ENCODE measurements at places on chromosomes 7 and 10. TPM values are rescaled to one million over a fixed set of nuclear protein-coding genes. Genes with fewer than 3 reads are reported as not detected.

DNA sequence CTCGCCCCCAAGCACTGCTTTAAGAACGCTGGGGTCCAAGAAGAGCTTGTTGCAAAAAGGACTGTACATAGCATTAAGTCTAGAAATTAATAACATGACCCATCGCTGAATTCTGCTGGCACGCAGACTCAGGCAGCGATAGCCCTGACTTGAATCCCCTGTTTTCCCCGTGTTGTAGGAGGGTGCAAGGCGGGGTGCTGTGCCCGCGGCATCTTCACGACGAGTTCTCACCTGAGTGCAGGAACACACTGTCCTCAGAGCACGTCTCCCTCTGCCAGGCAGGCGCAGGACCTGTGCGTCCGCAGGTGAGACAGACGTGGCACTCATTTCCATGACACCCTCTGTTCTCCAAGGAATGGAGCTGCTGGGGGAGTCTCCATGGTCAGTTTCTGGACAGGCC lies 243.2 kb downstream of the TCERG1L start:
- no peak for DNase-seq

GRCh38 chr10:76129213-76129612 lies 697.8 kb downstream of the LRMDA start:
- no peak for DNase-seq

DNA sequence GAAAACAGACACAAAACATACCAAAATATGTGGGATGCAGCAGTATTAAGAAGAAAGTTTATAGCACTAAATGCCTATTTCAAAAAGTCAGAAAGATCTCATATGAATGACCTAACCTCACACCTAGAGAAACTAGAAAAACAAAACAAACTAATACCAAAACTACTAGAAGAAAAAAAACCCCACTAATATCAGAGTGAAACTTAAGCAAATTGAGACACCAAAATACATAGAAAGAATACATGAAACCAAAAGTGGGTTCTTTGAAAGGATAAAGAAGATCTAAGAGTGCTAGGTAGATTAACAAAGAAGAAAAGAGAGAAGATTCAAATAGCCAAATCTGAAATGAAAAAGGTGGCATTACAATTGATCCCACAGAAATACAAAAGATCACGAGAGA lies 494.1 kb downstream of the SH2D4B start:
- no peak for DNase-seq

DNA sequence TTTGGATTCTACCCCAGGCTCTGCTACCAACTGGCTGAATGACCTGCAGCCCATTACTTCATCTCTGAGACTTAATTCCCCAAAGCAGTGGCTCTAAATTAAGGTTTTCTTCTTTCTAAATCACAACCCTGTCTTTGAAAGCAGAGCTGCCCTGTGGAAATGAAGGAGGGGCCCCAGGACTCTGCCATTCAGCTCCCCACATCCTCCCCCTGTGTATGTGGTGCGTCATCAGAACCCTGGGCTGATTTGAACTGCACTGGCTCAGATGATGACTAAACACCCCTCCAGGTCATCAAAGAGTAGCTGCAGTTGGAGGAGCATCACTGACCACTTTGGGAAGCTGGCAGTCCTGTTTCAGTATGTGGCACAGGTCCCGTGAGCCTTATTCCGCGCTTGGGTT lies 46.6 kb downstream of the BPGM start:
- DNase-seq, result no peak

- DNase-seq, result no peak
Observed at GRCh38 chr10:48745662-48746245, 61.1 kb downstream of the WDFY4 start.

AKR1E2 gene
- polyA plus RNA-seq, result 1.8 TPM

GNG11 gene
- 16.4 TPM for polyA plus RNA-seq

GRCh38 chr10:80412486-80412885 lies 4.1 kb downstream of the PRXL2A start:
- no peak for DNase-seq

DNA sequence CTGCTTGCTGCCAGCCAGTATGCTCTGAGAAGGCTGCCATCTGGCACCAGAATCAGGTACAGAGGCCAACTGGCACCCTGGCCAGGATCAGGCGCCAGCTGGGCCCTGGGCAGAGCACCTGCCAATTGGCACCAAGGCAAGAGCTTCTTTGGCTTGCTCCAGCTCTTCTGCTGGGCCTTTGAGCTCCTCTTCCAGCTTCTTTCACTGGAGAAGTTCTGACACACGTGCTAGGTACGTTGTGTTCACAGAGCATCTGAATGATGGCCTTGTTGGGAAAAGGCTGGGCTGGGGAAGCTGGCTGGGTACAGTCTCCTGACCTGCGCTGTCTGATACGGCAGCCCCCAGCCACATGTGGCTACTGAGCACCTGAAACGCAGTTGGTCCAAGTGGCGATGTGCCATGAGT lies 31.7 kb upstream of the OPALIN start:
- DNase-seq, result no peak

DNA sequence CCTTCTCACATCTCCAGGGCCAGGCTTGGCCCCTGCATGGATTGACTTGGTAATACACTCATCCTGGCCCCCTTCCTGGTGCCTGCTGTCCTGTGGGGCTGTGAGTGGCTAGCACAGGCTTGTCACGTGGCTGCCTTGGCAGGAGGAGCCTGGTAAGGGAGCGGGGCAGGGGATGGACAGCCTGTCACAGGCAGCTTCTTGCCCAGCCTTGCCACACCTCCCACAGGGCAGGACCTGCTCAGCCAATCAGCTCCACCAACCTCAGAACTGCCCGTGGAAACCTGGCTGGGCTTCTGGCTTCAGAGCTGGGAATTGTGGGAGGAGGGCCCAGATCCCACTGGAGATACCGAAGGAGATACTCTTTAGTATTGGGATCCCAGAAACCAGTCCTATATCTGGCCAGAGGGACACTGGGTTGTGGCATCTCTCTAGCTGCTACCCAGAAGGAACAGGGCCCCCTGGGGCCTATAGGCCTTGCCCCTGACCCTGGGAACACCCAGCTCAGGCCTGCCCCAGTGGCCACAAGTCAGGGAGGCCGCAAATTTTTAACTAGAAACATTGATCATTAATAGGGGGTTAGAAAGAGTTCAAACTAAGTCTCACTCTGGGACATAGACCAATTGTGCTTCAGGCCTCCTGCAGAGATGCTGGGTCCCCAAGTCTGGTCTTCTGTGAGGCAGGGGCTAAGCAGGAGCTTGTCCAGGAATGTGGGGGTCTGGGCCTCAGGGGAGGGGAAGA lies at the start of gene HOGA1:
Gene HOGA1 (plus strand): TSS at position 330 of the 738 bp plus-strand sequence. CDS start 315 bp downstream, at position 645.
- DNase-seq, result peak; percentile 66

- DNase-seq, result no peak
Observed at GRCh38 chr7:151849008-151849878, 27.7 kb downstream of the PRKAG2 start.

DNA sequence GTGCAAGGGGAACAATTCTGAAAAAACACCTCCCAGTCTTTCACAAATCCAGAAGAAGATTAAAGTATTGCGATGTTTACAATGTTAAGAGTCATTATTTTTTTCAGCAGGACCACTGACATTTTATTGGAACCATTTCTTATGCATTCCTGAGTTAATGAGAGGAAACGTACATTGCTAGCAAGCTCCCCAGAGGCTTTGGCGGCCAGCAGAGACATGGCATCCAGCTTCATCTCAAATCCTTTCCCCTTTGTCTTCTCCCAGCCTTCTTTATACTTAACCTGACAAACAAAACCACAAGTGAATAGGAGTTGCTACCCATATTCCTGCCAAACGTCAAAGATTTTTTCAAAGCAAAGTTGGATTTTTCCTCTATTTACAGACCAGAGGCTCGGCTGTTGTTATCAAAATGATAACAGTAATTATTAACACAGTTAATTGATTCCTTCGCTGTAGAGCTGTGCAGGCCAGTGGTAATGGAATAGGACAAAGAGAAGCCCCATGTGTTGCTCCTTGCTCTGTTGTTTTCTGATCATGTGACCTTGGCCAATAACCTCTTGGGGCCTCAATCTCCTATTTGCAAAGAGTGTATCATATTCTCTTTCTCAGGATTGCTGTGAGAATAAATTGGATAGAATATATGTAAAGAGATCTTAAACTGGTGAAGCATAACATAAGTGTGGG lies 32.0 kb downstream of the NRAP start:
- no peak for DNase-seq

DNA sequence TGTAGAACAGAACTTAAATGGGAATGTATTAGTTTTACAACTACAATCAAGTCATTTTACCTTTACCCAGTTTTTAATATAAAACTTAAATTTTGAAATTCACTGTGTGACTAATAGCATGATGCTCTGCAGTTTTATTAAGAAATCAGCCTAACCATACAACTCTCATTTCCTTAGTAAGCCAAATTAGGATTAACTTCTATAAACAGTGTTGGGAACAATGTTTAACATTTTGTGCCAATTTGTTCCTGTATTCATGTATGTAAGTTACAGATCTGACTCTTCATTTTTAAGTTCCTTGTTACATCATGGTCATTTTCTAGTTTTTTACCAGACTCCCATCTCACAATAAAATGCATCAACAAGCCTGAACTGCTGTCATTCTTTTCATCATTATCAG lies 209.8 kb downstream of the ZEB1 start:
- no peak for DNase-seq

SCIN gene
- polyA plus RNA-seq, result 4.3 TPM

HELLS gene
- 16.8 TPM for polyA plus RNA-seq

DNA sequence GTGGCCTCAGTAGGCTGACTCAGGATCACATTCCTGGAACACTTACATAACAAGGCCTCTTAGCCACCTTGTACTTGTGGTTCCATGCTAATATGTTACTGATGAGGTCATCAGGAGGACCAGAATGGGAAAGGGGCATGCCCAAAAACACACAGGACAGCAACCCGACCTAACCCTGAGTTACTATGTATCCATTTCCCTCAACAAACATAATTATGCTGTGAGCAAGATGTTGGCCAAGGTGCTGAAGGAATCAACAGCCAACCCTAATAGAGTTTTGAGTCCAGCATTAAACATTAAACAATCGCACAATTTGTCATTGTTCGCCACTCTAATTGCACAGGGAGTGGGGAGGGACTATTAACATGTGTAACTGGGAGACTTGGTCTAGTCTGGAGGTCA lies 129.4 kb downstream of the PLPP4 start:
- no peak for DNase-seq

CRYGN gene
- 0.36 TPM for polyA plus RNA-seq

CPA5 gene
- polyA plus RNA-seq, result 0.15 TPM

GRCh38 chr7:22121702-22122474 lies 176.2 kb upstream of the CDCA7L start:
- DNase-seq, result no peak

GRCh38 chr7:80463272-80463920 lies 48.5 kb downstream of the GNAT3 start:
- no peak for DNase-seq

DNA sequence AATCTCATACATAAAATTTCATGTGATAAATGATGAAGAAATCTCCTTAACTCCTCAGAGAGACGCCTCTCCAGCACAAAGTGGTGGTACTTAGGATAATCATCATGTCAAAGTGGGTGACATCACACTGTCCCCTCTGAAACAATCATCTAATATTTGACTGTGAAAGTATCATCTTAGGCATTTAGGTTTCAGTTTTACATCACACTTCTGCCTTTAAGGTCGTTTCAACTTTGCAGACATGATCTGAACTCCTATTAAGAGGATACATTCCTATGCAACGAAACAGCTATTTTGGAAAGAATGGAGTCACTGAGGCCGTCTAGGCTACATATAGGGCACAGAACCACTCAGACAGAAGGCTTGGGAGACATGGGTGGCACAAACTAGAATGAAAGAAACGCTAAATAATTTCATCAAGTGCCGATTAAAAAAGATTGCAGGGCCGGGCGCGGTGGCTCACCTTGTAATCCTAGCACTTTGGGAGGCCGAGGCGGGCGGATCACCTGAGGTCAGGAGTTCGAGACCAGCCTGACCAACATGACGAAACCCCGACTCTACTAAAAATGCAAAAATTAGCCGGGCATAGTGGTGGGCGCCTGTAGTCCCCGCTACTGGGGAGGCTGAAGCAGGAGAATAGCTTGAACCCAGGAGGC lies 2.0 kb downstream of the VOPP1 start:
- DNase-seq, result no peak

- no peak for DNase-seq
Observed at GRCh38 chr7:2864204-2864985, 20.3 kb upstream of the GNA12 start.

DNA sequence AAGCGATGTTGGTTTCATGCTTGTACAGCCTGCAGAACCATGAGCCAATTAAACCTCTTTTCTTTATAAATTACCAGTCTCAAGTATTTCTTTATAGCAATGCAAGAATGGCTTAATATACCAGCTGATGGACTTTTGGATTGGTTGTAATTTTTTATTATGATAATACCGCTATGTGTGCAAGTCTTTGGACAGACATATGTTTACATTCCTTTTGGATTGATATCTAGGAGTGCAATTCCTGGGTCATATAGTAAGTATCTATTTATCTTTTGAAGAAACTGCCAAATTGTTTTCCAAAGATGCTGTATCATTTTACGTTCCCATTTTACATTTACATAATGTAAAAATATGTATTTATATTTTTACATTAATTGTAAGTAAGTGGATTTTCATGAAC lies 81.2 kb upstream of the PIP4K2A start:
- DNase-seq, result no peak

- DNase-seq, result no peak
Observed at GRCh38 chr7:149823631-149824199, 14.5 kb upstream of the ZNF862 start.

BUB3 gene
- 95.2 TPM for polyA plus RNA-seq

DNA sequence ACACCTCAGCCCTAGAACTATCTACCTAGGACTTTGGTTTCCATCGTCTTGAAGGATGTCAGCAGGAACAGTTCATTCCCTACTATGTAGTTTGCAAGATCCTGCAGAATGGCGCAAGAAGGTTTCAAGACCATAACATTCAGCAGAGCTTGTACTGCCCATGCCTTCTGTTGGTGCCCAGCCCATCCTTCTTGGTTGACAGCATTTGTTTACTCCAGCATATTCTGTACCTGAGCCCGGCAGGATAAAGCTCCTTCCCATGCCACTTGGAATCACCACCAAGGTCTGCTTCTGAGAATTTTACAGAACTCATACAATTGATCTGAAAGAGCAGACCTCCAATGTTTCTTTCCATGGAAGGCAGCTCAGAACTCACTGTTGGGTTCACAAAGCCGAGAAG lies 150.8 kb downstream of the ARID5B start:
- DNase-seq, result no peak

- no peak for DNase-seq
Observed at GRCh38 chr7:49791088-49791741, 17.8 kb downstream of the VWC2 start.

DNA sequence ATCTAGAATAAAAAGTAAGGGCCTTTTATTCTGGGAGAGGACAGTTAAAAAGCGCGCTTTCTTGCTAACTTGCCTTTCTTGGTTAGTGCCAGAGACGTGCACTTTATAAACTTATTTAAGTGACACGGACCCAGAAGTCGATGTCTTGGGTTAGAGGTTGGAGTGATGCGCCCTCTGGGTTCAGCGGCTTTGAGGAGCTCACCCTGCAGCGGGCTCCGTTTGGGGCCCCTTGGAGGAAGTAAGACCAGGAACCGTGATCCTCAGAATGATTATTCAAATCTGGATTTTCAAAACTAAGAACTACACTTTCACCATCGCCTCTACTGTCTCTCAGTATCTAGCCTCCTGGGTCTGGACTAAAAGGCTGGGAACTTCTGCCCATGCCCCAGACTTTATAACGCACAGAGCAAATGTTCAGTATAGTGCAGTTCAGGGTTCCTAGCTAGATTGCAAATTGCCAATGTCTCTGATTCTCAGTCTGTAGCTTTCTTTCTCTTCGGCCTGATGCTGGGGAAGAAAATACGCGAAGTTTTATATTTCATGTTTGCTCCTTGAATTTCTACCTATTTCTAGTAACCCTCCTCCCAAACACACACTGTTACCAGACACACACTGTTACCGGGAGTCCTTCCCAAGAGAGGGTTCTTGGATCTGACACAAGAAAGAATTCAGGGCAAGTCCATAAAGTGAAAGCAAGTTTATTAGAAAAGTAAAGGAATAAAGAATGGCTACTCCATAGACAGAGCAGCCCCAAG lies 18.6 kb upstream of the SMO start:
- no peak for DNase-seq

All from large intestine (tissue), 12 donors.